Brain microvascular endothelial cell (primary cell): ENCODE measurements at places on chromosomes 6 and 20.

DNA sequence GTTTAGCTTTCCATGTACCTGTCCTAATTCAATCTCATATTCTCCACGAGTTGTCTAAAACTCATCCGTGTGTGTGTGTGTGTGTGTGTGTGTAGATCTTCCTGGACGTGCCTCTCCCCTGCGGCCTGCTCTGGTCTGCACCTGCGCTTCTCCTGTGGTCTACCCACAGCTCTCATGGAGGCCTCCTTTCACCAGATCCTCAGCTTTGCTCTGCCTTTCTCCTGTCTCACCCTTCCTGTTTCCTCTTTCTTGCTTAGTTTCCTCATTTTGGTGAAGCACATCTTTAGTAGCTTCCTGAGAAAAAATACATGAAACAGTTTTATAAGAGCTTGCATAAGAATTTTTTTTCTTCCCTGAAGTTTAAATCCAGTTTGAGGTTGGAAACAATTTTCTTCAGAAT, 18.1 kb downstream of the SLX4IP start:
- DNase-seq = no peak

DNA sequence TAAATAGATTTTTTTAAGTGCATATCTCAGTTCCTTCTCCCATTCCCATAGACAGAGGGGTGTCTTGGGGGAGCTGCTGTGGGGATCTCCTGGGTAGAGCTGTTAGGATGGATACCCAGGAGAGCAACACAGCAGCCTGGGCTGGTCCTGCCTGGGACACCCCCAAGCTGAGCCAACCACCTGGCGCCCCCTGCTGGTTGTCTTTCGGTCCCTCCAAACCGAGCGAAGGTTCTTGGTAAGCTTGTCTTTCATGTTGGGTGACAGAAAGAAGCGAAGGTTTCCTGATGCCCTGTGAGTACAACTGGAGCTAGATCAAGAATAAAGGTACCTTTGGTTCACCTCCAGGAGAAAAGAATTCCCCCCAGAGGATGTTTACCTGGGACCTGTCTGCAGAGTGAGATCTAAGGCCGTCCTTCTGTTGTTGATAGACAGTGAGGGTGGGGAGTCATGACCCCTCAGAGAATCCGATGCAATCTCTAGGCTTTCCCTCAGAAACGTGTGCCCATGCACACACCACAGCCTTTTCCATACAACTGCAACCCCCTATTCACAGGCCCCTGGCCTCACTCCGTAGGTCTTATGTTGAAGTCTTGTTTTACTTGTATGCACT, 50.8 kb downstream of the SNX9 start:
- peak; percentile 63 for DNase-seq

DNA sequence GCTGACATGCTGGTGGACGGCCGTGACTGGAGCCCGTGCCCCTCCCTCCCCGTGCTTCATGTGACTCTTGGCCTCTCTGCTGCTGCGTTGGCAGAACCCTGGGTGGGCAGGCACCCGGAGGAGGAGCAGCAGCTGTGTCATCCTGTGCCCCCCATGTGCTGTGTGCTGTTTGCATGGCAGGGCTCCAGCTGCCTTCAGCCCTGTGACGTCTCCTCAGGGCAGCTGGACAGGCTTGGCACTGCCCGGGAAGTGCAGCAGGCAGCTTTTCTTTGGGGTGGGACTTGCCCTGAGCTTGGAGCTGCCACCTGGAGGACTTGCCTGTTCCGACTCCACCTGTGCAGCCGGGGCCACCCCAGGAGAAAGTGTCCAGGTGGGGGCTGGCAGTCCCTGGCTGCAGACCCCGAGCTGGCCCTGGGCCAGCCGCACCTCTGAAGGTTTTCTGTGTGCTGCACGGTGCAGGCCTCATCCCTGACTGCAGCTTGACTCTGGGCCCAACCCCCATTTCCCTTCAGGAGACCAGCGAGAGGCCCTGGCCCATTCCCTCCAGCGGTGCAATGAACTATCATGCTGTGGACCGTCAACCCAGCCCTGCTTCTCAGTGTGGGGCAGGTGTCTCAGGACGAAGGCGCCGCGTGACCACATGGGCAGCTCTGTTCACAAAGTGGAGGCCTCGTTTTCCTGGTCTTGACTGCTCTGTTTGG, 8.1 kb downstream of the NPBWR2 start:
- no peak for DNase-seq

DNA sequence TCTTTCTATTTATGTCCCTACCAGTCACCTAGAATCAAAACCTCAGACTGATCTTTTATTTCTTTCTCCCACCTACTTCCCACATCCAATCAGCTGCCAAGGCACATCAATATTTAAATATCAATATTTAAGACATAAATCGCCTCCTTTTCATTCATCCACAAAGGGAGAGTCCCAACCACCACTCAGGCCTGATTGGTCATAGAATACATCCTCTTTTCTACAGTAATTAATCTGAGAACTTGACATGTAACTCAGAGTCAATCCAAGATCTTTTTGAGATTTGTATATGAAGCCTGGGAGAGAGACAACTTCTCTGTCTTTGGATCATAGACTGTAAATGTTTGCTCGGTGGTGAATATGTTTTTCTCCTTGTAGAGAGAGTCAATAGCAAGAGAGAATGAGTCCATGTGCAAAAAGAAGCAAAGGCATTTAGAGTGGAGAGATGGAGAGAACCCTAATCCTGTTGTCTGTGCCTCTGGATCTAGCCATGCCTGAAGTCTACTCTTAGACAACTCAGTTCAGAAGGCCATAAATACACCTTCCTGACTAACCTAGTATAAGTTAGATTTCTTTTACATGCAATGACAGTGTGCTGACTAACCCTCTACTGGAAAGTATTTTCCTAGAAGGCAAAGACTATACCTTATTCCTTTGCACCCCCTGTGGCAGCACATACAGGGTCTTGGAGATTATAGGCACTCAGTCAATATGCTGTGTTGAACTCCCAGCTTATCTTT, 12.1 kb upstream of the NEDD9 start:
- DNase-seq = no peak

DNA sequence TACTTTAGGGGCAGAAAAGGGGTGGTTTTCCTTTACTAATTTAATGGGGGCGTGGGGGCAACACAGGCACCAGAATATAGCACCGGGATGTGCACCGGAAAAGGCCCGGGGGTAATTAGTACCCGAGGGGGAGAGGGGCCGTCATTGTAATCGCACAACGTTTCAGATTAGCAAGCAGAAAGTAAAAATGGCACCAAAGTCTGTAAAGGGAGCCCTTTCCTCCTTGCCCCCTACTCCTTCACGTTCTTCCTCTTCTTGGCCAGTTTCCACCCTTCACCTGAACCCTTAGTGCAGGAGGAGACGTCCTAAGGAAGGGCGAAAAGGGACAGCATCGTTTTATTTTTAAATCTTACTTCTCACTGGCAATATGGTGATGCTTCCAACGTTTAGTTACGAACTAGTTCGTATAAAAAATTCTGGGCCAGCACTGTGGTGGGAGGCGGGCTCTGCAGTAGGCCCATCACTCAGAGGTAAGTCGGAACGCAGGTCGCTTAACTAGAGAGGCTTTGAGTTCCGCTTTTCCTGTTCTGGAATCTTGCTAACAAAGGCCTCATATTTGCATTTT, 742 bp upstream of the CEP85L start:
- DNase-seq = no peak

DNA sequence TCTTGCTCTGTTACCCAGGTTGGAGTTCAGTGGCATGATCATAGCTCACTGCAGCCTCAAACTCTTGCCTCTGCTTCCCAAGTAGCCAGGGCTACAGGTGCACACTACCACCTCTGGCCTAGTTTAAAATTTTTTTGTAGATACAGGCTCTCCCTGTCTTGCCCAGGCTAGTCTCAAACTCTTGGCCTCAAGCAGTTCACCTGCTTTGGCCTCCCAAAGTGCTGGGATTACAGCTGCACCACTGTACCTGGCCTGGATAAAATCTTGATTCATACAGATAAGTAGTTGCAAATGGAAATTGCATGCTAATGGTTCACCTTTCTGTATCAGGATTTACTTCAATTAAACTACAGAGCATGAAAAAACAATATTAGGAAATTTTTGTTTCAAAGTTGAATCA, 4.2 kb downstream of the CD2AP start:
- no peak for DNase-seq

GRCh38 chr20:10654250-10654610, 19.6 kb downstream of the JAG1 start:
- DNase-seq = no peak

- DNase-seq = no peak
Observed at GRCh38 chr6:140768133-140768532, 1364.6 kb upstream of the GJE1 start.

- DNase-seq = peak; percentile 32
Observed at GRCh38 chr6:40755046-40755681, 168.0 kb upstream of the LRFN2 start.

DNA sequence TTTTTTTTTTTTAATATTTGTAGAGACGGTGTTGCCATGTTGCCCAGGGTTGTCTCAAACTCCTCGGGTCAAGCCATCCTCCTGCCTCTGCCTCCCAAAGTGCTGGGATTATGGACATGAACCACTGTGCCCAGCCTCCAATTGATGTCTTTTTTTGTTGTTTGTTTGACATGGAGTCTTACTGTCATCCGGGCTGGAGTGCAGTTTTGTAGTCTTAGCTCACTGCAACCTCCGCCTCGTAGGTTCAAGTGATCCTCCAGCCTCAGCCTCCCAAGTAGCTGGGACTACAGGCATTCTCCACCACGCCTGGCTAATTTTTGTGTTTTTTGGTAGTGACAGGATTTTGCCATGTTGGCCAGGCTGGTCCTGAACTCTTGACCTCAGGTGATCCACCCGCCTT, 9.4 kb upstream of the MROH8 start:
- DNase-seq = no peak

- no peak for DNase-seq
Observed at GRCh38 chr6:63509652-63510352, 62.5 kb upstream of the LOC128125822 start.

- no peak for DNase-seq
Observed at GRCh38 chr6:150452428-150453243, 83.8 kb downstream of the IYD start.

- peak; percentile 25 for DNase-seq
Observed at GRCh38 chr20:19633985-19634384, 124.1 kb upstream of the RIN2 start.

DNA sequence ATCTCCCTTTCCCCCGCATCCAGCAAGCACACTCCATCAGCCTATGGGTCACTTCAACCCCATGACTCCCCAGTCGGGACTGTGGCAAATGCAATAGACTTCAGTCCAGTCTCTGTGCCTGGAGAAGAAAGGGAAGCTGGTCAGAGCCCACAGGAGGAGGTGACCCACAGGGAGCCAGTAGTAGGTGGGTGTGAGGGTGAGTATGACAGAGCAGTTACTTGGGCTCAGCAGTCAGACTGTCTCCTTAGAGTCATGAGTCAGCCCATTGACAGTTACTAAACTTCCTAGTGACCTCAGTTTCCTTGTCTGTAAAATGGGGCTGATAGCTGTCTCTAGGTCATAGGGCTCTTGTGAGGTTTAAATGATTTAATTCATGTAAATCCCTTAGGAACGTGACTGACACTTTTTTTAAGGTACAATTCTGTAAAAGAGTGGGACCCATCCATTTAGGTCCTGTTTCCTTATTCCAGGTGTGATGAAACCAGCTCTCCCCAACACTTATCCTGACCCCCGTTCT, 33.9 kb upstream of the HLA-C start:
- no peak for DNase-seq

DNA sequence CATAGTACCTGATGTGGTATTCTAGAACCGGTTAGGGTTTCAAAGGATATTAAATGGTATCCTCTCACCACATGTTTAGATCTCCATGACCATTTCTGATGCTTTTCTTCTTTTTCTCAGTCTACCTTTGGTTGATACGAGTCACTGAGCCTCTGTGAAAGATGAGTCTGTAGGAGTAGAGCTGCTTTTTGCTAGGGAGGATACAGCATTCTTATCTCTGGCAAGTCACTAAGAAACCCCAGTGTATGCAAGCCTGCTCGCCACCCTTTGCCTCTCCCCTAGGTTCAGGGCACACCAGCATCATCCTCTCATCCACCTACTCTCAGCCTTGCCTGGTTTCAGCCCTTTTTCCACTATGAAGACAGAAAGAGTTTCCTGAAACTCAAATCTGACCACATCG, 89.9 kb downstream of the MTFR2 start:
- DNase-seq = no peak

DNA sequence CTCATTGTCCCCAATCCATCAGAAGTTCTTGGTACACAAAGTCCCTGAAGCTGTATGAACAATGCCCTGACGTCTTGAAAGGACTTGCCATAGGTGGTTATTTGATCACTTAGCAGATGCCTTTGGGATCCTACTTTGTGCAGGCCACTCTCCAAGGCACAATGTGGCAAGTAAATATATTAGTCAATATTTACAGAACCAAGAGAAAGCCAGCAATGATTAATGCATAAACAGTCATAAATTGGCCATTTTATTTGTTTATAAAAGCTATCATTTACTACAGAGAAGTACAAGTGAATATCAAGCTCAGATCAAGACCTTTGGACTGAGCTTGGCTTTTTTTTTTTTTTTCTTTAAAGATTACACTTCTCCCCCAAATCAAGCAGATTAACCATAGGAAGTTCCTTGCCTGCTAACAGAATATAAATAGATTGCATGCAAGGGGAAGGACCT, 161.8 kb downstream of the MTHFD1L start:
- DNase-seq = no peak

DNA sequence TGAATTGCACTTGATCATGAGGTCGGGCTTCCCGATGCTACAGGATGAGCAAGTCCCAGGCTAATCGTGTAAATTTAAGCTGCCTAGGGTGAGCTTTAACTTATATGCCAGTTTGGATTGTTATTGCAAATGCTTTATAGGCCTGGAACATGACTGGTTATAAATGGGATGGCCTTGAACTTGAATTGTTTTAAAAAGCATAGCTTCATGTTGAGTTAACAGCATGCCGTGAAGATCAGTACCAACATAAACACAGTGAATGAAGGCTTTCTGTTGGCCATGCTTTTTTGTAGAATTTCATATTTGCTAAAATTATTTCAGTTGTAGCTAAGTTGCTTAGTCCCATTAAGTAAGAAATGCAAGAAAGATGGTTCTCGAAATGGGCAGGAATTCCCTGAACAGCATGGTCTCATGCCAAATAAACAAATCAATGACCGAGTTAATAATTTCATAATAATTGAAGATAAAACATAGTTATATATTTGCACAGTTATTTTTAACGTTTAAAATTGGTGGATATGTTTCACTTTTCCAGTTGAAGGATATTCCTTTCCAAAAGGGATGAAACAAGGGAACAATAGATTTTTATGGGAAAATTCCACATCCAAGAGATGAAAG, 76.6 kb upstream of the ARID1B start:
- DNase-seq = no peak

DNA sequence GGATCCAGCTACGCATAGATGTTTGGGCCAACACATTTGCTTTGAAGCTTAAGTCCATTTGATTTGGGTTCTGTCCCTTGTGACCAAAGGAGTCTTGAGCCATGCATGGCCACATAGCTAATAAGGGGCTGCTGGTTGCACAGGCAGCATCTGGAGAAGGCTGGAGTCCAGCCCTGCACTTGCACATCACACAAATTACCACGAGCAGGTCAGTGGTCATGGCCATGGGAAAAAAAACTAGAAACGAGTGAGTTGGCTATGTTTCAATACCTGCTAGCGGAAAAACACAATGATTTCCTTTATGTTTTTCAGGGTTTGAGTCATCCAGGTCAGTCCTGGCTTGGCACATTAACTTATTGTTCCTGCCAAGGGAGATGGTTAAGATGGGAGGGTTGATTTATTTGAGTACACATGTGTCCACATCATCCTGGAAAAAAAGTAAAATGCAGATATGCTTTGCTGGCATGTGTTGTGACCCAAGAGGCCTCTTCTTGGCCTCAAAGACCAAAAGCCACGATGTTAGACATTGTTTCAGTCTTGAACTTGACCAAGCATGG, 5.6 kb upstream of the STX16 start:
- DNase-seq = no peak
